ENCODE measurements at places on chromosomes 16 and 17.

DNA sequence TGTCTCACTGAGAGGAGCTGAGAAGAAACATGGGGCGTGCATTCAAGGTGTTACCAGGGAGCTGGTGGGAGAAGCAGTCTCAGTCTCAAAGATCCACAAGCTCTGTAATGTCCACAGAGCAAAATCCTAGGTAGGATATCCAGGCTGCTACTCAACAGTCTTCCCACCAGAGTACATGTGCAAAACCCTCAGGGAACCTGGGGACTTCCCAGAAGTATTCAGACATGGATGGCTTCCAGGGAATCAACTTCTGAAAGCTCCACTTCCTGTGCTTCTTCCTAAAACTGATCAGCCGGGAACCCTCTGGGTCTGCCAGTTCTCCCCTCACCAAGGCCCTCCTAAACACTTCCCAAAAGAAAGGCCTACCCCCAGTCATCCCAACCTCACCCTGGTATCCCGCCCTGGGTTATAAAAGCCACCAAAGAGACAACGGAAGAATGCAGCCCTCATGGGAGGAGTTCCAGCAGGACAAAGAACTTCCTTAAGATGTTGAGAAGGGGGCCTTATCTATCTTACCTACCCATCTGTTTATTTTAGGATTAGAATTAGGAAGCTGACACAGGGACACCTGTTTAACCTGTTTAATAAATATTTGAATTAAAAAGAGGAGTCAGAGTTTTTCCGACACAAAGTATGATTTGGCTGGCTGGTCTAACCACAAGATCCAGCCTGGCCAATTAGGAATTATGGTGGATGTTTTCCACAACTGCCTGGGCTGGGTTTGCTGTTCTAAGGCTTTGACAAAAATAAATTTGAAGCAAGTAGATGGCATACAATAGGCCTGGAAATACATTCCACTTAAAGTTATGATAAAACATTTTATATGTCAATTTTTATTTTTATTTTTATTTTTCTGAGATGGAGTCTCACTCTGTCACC, 37.0 kb downstream of the CUEDC1 start:
- DNase-seq: no peak

DNA sequence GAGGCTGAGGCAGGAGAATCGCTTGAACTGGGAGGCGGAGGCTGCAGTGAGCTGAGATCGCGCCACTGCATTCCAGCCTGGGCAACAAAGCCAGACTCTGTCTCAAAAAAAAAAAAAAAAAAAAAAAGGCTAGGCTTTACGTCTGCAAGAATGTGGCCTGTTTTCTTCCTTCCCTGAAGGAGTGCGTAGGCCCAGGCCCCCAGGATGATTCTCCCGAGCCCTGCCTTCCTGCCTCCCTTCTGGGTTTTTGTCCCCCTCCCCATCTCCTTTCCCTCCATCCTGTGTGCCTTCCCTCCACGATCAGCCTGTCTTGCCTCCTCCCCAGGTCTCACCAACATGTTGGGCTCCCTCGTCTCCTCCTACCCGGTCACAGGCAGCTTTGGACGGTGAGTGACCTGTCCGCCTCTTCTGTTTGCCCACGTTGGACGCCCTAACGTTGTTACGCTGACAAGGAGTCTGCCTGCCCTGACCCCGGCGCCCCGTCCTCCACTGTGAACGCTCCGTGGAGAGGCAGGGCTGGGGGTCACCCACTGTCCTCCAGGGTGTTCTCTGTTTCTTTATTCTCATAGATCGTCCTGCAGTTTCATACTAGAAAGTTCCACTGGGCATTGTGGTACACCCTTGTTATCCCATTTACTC, 15.7 kb upstream of the RNF213 start:
- no peak for DNase-seq

GRCh38 chr16:715477-716199, 720 bp downstream of the METRN start:
- DNase-seq: no peak

GRCh38 chr17:72004611-72005331, 116.0 kb upstream of the SOX9 start:
- DNase-seq: no peak

- DNase-seq: no peak
These were observed 23.7 kb upstream of the ITGAX start for GRCh38 chr16:31331141-31331764.

DNA sequence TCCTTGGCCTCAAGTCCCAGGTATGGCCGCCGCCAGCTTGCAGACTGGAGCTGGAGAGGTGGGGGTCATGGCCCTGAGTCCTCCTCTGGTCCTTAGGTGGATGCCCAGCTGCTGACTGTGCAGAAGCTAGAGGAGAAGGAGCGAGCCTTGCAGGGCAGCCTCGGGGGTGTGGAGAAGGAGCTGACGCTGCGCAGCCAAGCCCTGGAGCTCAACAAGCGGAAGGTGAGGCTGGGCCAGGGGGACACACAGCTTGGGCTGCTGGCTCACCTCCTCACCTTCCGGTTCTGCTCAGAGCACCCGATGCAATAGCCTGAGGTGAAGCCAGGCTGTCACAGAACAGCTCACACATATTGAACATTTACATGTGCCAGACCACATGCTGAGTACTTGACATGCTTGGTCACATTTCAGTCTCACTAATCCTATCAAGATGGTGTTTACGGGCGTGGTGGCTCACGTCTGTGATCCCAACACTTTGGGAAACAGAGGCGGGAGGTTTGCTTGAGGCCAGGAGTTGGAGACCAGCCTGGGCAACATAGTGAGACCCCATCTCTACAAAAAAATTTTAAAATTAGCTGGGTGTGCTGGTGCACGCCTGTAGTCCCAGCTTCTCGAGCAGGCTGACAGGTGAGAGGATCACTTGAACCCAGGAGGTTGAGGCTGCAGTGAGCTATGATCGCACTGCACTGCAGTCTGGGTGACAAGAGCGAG, 7.4 kb downstream of the RNF40 start:
- DNase-seq: no peak

GRCh38 chr16:54145881-54146280, 140.7 kb downstream of the IRX3 start:
- no peak for DNase-seq

DNA sequence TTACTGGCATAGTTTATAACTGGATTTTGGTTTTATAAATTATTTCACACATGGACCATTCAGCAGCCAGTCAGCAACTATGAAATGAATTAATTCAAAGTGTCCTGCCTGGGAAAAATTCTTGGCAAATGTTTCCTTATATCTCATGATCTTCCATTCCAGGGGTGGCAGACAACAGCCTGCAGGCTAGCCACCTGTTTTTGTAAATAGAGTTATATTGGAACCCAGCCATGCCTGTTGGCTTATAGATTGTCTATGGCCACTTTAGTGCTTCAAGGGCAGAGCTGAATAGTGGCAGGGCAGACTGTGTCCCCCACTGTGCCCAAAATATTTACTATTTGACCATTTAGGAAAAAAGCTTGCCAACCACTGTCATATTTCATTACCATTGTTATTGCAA, 613.7 kb downstream of the TMEM114 start:
- DNase-seq: no peak

GRCh38 chr17:17810895-17811248, 25.9 kb downstream of the SREBF1 start:
- no peak for DNase-seq

DNA sequence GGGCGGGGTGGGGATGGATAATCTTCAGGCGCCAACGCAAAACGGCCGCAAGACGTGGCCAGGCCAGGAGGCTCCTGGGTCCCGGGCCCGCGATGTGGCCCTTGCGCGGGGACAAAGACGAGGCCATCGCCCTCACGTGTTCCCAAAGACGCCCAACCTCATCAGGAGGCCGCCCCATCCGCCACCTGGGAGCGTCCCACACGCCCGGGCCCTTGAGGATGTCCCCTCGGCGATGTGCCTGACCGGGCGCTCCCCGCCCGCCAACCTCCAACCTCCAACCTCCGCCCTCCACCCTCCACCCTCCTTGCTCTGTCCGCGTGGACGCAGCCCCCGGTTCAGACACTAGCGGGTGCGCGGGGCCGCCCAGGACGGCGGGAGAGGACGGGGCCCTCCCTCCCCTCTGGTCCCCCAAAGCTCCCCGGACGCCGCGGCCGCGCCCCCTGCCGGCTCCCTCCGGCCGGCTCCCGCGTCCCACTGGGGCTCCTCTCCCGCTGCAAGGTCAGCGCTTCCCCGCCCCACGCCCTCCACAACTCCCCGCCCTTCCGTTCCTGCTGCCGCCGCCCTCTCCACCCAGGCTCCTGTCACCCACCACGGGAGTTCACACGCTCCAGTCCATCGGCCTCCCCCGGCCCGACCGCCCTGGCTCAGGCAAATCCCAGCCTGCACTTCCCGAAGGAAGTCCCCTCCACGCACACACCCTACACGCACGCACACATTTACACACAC, 250.8 kb upstream of the RPL38 start:
- DNase-seq: peak; percentile 7

GRCh38 chr17:30360086-30360808, 18.5 kb upstream of the CPD start:
- DNase-seq: no peak

DNA sequence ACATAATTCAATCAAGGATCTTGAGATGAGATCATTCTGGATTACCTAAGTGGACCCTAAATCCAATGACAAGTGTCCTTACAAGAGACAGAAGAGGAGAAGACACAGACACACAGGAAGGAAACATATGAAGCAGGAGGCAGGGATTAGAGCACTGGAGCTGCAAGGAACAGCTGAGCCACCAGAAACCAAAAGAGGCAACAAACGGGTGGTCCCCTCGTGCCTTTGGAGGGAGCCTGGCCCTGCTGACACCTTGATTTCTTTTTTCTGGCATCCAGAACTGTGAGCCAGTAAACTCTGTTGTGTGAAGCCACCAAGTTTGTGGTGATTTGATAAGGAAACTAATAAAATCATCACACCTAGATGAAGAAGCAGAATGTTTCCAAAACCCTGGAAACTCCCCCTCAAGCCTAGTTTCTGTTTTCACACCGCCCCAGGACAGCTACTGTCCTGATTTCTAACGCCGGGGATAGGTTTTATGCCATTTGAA, 115.2 kb downstream of the PITPNC1 start:
- DNase-seq: no peak

GRCh38 chr17:21249086-21249795, 4.0 kb downstream of the NATD1 start:
- no peak for DNase-seq

DNA sequence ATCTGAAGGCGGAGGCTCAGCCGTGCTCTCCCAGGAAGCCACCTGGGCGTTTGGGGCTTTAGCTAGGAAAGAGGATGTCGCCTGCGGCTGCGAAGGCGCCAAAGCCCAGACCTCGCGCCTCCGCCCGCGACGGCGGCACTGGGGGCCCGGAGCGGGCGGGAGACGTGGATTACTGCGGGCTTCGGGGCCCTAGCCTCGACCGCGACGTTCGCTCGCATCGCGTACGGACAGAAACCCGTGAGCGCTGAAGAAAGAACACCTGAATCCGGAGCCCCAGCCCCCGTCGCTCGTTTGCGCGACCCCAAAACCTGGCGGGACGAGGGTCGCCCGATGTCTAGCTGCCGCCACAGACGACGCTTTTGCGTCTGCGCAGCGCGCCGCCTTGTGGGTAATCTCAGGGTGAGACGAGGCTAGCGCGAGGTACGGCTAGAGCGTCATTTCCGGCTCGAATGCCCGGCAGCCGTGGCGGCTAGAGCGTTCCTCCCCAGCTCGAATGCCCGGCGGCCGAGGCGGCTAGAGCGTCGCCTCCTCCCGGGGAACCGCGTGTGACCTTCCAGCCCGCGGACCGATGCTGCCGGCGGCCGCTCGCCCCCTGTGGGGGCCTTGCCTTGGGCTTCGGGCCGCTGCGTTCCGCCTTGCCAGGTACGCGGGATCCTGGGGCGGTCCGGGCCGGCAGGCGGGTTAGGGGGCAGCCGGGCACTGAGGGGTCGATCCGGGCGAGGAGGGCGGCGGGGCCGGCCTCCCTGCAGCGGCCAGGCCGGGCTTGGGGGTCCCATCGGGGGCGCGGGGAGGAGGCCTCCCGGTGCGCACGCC, at the start of gene MRPL12:
Gene MRPL12 (plus strand): TSS at position 434 of the 813 bp plus-strand sequence. CDS start 135 bp downstream, at position 569.
- peak; percentile 91 for DNase-seq

GRCh38 chr16:29112755-29113347, 128.0 kb downstream of the LAT start:
- no peak for DNase-seq

GRCh38 chr17:28538296-28538895, 14.0 kb downstream of the UNC119 start:
- DNase-seq: no peak

- DNase-seq: no peak
These were observed at the start of gene ALOX12B for GRCh38 chr17:8087075-8087951. Gene ALOX12B (minus strand): TSS chr17:8087716. CDS start chr17:8087442, 274 bp downstream.

- no peak for DNase-seq
These were observed 9.2 kb upstream of the KAT7 start for GRCh38 chr17:49779156-49779738.

DNA sequence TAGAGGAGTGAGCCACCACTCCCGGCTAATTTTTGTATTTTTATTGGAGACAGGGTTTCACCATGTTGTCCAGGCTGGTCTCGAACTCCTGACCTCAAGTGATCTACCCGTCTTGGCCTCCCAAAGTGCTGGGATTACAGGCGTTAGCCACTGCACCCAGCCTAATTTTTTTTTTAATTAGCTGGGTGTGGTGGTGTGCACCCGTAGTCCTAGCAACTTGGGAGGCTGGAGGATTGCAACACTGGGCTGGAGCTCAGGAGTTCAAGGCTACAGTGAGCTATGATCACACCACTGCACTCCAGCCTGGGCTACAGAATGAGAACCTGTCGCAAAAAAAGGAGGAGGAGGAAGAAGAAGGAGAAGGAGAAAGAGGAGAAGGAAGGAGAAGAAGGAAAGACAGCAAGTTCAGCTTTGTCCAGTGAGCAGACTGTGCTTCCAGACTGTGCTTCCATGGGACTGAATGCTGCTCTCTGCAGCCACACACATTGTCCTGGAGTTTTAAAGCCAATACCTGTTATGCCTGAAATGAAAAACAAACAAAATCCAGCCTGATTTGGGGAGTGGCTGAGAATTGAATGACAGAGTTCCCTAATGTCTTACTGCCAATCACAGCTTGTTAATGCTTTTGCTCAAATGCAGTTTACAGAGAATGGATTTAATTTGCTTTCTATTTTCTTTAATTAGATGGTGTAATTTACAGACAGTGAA, 2.8 kb upstream of the TNFRSF13B start:
- no peak for DNase-seq

- no peak for DNase-seq
These were observed 77.3 kb downstream of the WIPI1 start for GRCh38 chr17:68379692-68380677.

- no peak for DNase-seq
These were observed 30.2 kb downstream of the SPHK1 start for GRCh38 chr17:76414334-76415295.

GRCh38 chr16:68538880-68539701, at the start of gene ZFP90:
Gene ZFP90 (plus strand): TSS chr16:68539291. CDS start chr16:68539793, 502 bp downstream.
- peak; percentile 86 for DNase-seq

- peak; percentile 37 for DNase-seq
These were observed 31.6 kb downstream of the PHKB start for GRCh38 chr16:47492428-47493377.
